ENCODE measurements at places on chromosomes 16 and 17. TPM values are rescaled to one million over a fixed set of nuclear protein-coding genes. Genes with fewer than 3 reads are reported as not detected.

Gene TEX19
- total RNA-seq = not detected

GRCh38 chr16:83808573-83809014 is 816 bp downstream of the HSBP1 start:
- peaks cover 6% of the 10 kb centered on the region for H3K4me1 ChIP-seq
- peak overlapping the region; percentile 94 for H3K4me3 ChIP-seq
- H3K36me3 ChIP-seq = no peaks in the 10 kb centered on the region
- no peak for DNase-seq
- no peaks in the 10 kb centered on the region for H3K27me3 ChIP-seq

DNA sequence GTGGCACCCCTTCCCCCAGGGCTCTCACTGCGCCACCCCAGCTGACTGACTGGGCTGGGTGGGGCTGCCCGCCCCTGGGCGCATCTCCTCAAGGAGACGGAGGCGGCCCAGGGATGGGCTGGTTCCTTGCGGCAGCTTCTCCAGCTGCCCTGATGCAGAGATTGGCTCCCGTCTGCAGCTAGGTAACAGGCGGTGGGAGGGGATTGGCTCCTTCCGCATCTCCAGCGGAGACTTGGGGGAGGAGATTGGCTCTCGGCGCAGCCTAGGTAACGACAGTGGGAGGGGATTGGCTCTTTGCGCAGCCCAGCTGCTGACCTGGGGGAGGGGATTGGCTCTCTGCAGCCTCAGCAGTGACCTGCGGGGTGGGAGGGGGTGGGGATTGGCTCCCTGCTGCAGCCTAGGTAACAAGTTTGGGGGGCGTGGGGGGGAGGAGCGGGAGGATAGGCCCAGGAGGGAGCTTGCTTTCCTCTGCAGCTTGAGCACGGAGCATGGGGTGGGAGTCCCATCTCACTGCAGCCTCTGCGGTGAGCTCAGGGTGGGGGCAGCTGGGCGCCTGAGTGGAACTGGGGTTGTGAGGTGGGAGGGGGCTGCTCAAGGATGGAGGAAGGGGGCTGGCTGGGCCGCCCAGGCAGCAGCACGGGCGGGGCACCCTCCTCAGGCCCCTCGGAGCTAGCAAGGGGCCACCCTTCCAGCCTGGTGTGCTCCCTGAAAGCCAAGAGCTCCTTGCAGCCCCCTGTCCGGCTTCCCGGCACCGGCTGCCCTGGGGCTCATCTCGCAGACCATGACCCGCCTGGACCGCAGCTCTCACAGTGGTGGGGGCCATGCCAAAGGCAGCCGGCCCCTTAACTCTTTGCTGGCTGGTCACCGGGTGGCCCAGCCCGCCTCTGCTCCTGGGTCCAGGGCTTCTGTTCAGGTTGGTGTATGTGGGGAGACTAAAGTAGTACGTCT is 6.4 kb downstream of the NFE2L1 start:
- H3K27ac ChIP-seq = no peak overlapping the region
- H3K4me1 ChIP-seq = peaks cover 5% of the 10 kb centered on the region
- no peak overlapping the region for H3K4me3 ChIP-seq
- DNase-seq = no peak
- H3K36me3 ChIP-seq = peaks cover 10% of the 10 kb centered on the region

- no peak overlapping the region for H3K27ac ChIP-seq
- no peaks in the 10 kb centered on the region for H3K4me1 ChIP-seq
- H3K36me3 ChIP-seq = no peaks in the 10 kb centered on the region
- H3K4me3 ChIP-seq = no peak overlapping the region
- DNase-seq = no peak
Measured at GRCh38 chr17:16465861-16466338, 26.1 kb downstream of the LRRC75A start.

DNA sequence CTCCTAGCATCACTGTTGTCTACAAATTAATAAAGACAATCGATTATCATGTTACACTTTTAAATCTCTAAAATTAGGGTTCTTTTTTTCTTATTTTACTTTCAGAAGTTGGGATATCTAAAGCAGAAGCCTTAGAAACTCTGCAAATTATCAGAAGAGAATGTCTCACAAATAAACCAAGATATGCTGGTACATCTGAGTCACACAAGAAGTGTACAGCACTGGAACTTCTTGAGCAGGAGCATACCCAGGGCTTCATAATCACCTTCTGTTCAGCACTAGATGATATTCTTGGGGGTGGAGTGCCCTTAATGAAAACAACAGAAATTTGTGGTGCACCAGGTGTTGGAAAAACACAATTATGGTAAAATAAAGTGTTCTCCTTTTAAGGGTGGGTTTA is 2.4 kb downstream of the RAD51C start:
- peaks cover 4% of the 10 kb centered on the region for H3K36me3 ChIP-seq
- no peak overlapping the region for H3K4me3 ChIP-seq
- no peak overlapping the region for H3K27ac ChIP-seq
- peaks cover 14% of the 10 kb centered on the region for H3K4me1 ChIP-seq
- H3K27me3 ChIP-seq = no peaks in the 10 kb centered on the region

GRCh38 chr17:38333635-38334295 is 10.0 kb downstream of the GPR179 start:
- DNase-seq = no peak
- H3K36me3 ChIP-seq = no peaks in the 10 kb centered on the region
- peaks cover 59% of the 10 kb centered on the region for H3K27me3 ChIP-seq
- H3K4me3 ChIP-seq = no peak overlapping the region
- H3K4me1 ChIP-seq = no peaks in the 10 kb centered on the region

- no peaks in the 10 kb centered on the region for H3K36me3 ChIP-seq
- no peak overlapping the region for H3K4me3 ChIP-seq
- peaks cover 24% of the 10 kb centered on the region for H3K27me3 ChIP-seq
- H3K27ac ChIP-seq = no peak overlapping the region
Measured at GRCh38 chr16:54241525-54241924, 45.1 kb downstream of the IRX3 start.

DNA sequence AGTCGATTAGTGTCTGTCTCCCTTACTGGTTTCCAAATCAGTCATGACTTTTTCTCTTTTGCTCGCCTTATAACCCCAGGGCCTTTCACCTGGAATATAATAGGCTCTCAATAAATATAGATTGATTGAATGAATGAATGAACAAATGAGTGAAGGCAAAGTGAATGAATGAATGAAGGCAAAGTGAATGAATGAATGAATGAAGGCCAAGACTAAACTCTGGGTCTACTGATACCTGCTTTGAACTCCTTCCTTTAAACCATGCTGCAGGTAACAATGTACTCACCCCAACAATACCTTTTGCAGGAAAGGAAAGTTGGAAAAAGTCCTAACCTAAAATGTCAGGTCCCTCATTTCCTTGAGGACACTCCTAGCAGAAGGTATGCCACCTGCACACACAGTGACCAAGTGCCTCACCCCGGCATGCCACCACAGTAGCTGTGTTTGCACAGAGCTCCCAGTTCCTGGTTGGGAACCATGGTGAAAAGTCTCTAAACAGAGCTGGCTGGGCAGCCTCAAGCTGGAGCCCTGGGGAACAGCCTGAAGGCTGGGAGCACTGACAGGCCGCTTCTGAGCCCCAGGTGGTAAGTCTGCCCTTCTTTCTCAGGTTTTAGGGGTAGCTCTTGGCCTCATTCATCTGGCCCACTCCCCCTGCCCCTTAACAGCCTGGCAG is 42.7 kb upstream of the ANKFN1 start:
- H3K27me3 ChIP-seq = no peaks in the 10 kb centered on the region
- H3K4me3 ChIP-seq = no peak overlapping the region
- no peaks in the 10 kb centered on the region for H3K36me3 ChIP-seq
- no peak for DNase-seq
- H3K27ac ChIP-seq = no peak overlapping the region

GRCh38 chr17:81396722-81397313 is 1.6 kb downstream of the BAHCC1 start:
- peak; percentile 16 for DNase-seq
- H3K4me1 ChIP-seq = peaks cover 20% of the 10 kb centered on the region
- H3K27ac ChIP-seq = no peak overlapping the region
- no peaks in the 10 kb centered on the region for H3K36me3 ChIP-seq

DNA sequence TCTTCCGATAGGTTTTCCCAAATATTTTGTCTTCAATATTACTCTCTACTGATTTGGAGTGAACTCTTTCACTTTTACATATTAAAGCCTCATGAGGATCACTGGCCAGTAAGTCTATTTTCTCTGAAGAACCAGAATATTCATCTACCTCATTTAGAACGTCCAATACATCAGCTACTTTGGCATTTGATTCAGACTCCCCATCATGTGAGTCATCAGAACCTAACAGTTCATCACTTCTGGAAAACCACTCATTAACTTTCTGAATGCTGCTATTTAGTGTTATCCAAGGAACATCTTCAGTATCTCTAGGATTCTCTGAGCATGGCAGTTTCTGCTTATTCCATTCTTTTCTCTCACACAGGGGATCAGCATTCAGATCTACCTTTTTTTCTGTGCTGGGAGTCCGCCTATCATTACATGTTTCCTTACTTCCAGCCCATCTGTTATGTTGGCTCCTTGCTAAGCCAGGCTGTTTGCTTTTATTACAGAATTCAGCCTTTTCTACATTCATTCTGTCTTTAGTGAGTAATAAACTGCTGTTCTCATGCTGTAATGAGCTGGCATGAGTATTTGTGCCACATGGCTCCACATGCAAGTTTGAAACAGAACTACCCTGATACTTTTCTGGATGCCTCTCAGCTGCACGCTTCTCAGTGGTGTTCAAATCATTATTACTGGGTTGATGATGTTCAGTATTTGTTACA is 30.9 kb downstream of the BRCA1 start:
- H3K36me3 ChIP-seq = no peaks in the 10 kb centered on the region
- H3K27me3 ChIP-seq = no peaks in the 10 kb centered on the region
